Hematopoietic multipotent progenitor cell (in vitro differentiated cells): ENCODE measurements at places on chromosomes 3 and 15.

- no peak for DNase-seq
These were observed 34.7 kb downstream of the CEP19 start for GRCh38 chr3:196677353-196677752.

- no peak for DNase-seq
These were observed 11.3 kb downstream of the KLHDC8B start for GRCh38 chr3:49182682-49183081.

DNA sequence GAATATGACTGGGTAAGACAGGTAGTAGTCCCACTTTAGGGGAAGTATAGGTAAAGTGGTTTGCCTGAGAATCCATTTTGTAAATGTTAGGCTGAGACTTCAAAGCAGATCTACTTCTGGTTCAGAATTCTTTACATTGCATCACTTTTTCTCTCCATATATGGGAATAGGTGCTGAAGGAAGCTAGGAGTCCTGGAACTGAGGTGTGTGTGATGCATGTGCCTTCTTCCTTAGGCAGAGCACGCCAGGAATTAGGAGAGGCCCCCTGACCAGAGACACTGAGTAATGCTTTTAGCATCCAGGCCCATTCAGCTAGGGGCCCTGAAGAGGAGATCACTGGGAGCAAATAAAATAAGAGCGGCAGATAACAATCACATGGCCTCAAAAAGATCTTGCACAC lies 69.2 kb upstream of the DCP1A start:
- no peak for DNase-seq

GRCh38 chr3:40055956-40056355 lies 246.5 kb downstream of the MYRIP start:
- DNase-seq, result no peak
